ENCODE measurements at places on chromosomes 4 and X.

GRCh38 chr4:126182786-126183185 lies 868.0 kb downstream of the FAT4 start:
- no peak for DNase-seq

- no peak for DNase-seq
Observed at GRCh38 chr4:159451006-159451405, 348.1 kb downstream of the RAPGEF2 start.

DNA sequence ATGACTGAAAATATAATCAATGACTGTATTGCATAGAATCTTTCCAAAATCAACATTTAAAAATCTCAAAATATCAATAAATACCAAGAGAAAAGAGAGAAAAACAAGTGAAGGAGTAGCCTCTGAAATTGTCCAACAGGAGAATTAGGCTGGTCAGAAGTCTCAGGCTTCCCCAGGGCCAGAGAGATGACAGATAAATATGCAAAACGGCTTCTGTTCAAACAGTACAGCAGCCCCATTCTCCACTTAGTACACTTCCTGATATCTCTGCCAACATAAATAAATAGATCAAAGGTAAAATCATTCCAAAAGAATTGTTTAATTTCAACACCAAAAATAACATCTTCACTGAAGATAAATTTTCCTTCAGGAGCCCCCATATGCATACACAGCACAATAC lies 204.7 kb upstream of the GABRA2 start:
- no peak for DNase-seq

DNA sequence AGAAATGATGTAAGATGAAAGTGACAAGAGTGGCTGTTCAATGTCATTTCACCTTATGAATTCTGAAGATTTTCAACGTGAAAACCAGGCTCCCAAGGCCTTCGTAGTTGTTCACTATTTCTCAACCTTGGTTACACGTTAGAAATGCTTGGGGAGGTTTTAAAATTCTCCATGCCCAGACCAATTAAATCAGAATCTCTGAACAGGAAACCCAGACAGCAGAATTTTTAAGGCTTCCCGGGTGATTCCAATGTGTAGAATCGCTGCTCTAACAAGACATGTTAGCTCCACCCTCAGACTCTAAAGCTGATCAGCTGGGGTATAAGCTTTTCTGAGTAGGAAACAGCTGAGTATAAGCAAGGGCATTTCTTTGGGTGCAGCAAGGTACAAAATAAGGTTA lies 160.4 kb upstream of the TET2 start:
- DNase-seq = no peak

Data from MG63 (cell line).